ENCODE measurements at places on chromosomes 6 and 20.
A peak's percentile ranks its signal among the peaks of the same experiment; 100 is the strongest.

DNA sequence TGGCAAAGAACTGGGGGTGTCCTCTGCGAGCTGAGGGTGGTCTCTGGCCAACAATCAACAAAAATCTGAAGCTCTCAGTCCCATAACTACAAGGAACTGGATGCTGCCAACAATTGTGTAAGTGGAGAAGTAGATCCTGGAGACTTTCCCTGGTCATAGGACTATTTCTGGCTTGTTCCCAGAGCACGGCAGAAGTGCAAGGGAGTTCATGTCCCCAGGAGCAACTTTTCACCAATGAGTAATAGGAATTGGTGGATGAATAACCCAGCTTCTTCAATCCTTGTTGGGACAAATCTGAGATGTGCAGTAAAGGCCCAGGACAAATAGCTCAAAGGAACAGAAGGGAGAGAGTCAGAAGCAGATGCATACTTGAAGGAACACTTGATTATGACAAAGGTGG lies 95.5 kb downstream of the QRSL1 start:
- no peak for DNase-seq
- H3K4me3 ChIP-seq, result no peak overlapping the region
- H3K27ac ChIP-seq, result no peak overlapping the region
- H3K36me3 ChIP-seq, result no peaks in the 10 kb centered on the region

- peak; percentile 26 for DNase-seq
- H3K4me3 ChIP-seq, result no peak overlapping the region
- peaks cover 4% of the 10 kb centered on the region for H3K4me1 ChIP-seq
Measured at GRCh38 chr6:169976301-169977081, 225.1 kb downstream of the ERMARD start.

DNA sequence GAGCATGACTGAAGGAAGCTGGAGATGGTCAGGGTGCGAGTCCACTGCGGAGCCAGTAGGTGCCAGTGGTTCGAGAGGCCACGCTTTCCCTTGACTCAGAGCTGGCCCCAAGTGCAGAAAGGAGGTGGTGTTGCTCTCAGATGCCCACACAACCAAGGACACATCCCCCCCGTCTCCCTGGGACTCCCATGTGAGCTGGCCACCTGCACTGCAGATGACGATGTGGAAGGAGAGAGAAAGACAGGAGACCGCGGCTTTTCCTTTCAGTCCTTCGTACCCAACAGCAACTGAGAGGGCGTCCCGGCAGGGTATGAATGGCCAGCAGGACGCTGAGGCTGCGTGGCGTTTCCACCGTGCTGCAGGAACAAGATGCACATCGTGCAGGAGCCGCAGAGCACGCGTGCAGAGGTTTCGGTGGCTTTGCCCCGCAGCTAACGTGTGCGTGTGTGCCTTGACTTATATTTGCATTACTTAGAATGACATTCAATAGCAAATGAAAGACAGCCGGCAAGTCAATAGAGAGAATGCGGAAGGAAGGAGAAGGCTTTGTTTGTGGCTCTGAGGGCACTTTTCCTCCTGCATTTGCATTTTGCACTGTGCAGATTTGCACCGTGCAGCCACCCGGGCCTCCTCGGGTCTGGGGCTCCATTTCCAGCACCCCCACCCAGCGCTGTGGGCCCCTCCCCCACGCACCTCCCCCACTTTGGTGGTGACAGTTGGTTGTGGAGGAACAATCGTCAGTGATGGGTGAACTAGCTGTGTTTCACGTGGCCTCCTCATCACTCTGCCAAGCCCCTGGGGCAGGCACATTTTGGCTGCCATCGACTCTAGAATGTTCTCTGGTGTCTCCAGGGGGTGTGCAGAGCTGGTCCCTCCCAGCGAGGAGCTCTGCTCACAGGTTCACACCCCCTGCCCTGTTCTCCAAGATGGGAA lies 26.4 kb upstream of the BHLHE23 start:
- no peak overlapping the region for H3K27ac ChIP-seq
- no peak for DNase-seq
- H3K4me3 ChIP-seq, result no peak overlapping the region
- peaks cover 25% of the 10 kb centered on the region for H3K27me3 ChIP-seq

DNA sequence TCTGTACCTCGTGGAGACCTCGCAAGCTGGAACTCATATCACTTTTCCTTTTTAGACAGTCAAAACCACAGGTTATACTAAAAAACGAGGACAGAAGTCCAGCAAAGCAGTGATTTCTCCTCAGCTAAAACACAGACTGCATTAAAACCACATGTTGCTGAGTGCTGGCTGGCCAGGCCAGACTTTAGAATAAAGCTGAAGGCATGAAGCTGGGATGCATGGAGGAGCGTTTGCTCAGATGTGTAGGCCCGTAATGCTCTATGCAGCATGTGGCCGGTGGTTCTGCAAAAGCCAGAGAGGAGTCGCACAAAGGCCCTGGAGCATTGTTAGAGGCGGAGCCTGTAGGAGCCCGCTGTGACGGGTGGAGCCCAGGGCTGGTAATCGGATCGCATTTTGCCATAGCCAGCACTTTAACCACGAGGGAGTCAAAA lies 83.6 kb downstream of the SMOC2 start:
- no peaks in the 10 kb centered on the region for H3K27me3 ChIP-seq
- H3K4me1 ChIP-seq, result peaks cover 25% of the 10 kb centered on the region
- no peak for DNase-seq
- H3K27ac ChIP-seq, result no peak overlapping the region
- H3K36me3 ChIP-seq, result no peaks in the 10 kb centered on the region
- H3K4me3 ChIP-seq, result no peak overlapping the region

GRCh38 chr20:45275338-45275737 lies 21.0 kb upstream of the SLPI start:
- DNase-seq, result no peak
- no peak overlapping the region for H3K4me3 ChIP-seq
- peaks cover 4% of the 10 kb centered on the region for H3K27me3 ChIP-seq
- H3K27ac ChIP-seq, result no peak overlapping the region
- no peaks in the 10 kb centered on the region for H3K36me3 ChIP-seq

- H3K36me3 ChIP-seq, result no peaks in the 10 kb centered on the region
- no peak overlapping the region for H3K4me3 ChIP-seq
- no peak for DNase-seq
- H3K4me1 ChIP-seq, result no peaks in the 10 kb centered on the region
- H3K27ac ChIP-seq, result no peak overlapping the region
- peaks cover 21% of the 10 kb centered on the region for H3K27me3 ChIP-seq
Measured at GRCh38 chr20:32037929-32038328, 14.1 kb upstream of the HCK start.

- peak; percentile 56 for DNase-seq
- H3K36me3 ChIP-seq, result no peaks in the 10 kb centered on the region
- H3K27me3 ChIP-seq, result peaks cover 1% of the 10 kb centered on the region
- H3K4me3 ChIP-seq, result peak within 1 kb of the TSS; percentile 45
Measured at GRCh38 chr20:62642051-62642665, at the start of gene SLCO4A1. SLCO4A1 (plus strand) TSS chr20:62642503; CDS start chr20:62656455, 13,952 bp downstream.

DNA sequence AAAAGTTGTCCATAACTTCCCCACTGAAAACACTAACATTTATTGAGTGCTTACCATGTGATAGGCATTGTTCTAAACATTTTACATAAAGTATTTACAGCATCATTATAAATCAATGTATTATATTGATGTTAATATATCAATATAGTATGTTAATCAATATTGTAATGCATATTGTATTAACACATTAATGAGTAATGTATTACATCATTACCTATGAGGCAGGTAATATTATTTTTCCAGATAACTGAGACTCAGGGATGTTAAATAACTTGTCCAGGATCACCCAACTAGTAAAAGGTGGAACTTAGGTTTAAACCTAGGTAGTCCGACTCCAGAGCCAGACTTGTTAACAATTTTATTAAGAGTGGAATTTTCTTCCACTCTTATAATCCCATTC lies 12.2 kb upstream of the TREM2 start:
- no peak for DNase-seq
- H3K4me1 ChIP-seq, result no peaks in the 10 kb centered on the region
- no peak overlapping the region for H3K4me3 ChIP-seq
- H3K27ac ChIP-seq, result no peak overlapping the region
- no peaks in the 10 kb centered on the region for H3K36me3 ChIP-seq
- H3K27me3 ChIP-seq, result peaks cover 12% of the 10 kb centered on the region

- no peak overlapping the region for H3K4me3 ChIP-seq
- no peaks in the 10 kb centered on the region for H3K36me3 ChIP-seq
- DNase-seq, result no peak
- no peaks in the 10 kb centered on the region for H3K27me3 ChIP-seq
Measured at GRCh38 chr20:36152261-36152660, 2.3 kb upstream of the EPB41L1 start.
